ENCODE measurements at places on chromosomes 6 and 20.

DNA sequence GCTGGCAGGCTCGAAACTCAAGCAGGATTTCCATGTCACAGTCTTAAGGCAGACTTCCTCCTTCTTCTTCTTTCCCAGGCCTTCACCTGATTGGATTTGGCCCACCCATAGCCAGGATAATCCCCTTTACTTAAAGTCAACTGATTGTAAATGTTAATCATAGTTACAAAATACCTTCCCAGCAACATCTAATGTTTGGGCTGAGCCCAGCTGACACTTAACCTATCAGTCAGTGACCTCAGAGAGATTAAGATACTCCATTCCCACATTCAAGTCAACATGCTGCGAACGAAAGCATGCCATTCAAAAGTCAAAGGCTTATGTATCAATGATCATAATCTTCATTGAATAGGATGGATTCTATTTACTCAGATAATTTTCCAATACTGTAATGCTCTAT, 16.0 kb downstream of the MAP7 start:
- no peak for DNase-seq

- peak; percentile 65 for DNase-seq
These were observed at the start of gene GNAS for GRCh38 chr20:58852543-58853271. Gene GNAS (plus strand): TSS chr20:58852716.

- DNase-seq: no peak
These were observed 475.6 kb upstream of the CHD6 start for GRCh38 chr20:42093542-42094440.

- DNase-seq: no peak
These were observed 404.4 kb downstream of the GJA1 start for GRCh38 chr6:121839896-121840295.

- no peak for DNase-seq
These were observed 52.6 kb downstream of the BTBD3 start for GRCh38 chr20:11970243-11970836.

DNA sequence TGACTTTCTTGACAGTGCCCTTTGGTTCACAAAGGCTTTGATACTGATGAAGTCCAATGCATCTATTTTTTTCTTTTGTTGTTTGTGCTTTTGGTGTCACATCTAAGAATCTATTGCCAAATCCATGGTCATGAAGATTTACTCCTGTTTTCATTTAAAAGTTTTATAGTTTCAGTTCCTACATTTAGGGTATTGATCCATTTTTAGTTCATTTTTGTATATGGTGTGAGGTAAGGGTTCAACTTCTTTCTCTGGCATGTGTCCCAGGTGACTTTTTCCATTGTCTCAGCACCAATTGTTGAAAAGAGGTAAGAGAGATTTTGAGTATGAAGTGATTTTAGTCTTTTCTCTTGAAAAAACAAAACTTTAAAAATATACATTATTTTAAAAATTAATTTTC, 260.6 kb downstream of the GMPR start:
- DNase-seq: no peak

- peak; percentile 40 for DNase-seq
These were observed 160.1 kb downstream of the C6orf58 start for GRCh38 chr6:127737009-127737486.

DNA sequence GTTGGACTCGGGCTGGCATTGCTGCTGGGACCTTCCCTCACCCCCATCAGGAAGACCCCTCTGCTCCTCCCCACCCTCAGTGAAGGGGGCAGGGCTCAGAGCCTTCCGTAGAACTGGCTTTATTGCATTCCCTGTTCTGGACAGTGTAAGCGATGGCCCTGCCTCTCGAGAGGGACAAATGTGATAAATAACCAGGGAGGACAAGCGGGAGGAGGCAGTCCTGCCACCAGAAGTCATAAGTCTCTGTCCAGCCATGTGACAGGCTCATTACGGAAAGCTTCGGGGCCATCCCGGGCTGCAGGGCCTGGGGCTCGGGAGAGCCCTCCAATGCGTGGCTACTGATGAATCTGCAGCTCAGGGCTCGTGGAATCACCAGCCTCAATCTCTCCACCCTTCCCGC, 58.5 kb upstream of the MDGA1 start:
- no peak for DNase-seq

All from large intestine (tissue), 12 donors.